Right renal cortex interstitium (tissue), 3 donors: ENCODE measurements at places on chromosomes 6 and 20.

DNA sequence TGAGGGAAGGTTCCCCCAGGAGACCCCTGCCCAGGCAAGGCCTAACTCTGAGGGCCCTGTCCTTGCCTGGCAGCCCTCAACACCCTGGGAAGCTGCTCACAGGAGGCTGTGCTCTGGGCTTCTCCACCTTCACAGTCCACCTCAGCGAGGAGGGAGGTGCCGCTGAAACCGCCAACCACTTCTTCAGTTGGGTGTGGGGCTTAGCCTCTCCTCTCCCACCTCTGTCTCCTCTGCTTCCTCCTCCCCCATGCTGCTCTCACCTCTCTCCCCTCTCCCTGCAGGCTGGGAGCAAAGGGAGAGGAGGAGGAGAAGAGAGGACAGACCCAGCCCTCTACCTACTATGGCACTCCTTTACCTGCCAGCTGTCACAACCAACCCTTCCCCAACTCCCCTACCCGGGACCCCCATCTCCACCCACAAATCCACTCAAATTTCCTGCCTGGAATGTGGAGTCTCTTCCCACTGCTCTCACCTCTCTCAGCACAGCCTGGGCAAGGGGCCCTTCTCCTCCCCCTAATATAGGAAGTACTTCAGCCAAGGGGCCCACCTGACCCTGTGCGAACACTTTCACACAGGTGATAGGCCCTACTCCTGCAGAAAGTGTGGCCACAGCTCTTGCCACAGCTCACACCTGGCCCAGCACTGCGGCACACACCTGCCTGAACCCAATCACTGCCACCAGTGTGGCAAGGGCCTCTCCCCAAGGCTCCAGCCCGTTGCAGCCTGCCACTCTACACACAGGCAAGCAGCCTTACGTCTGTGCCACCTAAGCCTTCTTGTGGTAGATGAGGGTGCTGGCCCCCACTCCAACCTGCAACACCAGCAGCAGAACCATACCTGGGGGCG is 7.2 kb downstream of the RING1 start:
- no peak for DNase-seq

DNA sequence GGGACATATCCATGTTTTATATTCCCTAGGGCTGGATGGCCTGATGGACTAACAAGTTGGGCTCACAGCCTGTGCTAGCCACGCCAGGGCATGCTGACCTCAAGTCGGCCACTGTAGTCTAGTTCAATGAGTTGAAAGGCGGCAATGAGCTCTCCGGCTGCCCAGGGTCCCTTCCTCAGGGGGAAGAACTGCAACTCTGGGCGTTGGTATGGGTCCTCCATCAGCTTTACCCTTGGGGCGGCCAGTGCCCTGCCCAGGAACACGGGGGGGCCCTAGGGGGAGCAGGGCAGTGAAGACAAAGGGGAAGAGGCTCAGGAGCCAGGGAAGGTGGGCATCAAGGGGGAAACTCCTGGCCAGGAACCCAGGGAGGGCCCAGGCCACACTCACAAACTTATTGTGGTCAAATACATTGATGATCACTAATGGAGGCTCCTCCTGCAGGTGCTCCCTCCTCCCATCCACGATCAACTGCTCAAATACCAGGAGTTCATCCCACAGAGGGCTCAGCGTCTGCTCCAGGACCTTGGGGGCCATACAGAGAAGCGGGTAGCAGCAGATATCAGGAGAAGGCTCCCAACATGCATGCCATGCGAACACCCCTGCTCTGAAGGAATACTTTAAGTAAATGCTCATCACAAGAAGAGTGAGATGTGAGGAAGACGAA is 32.8 kb upstream of the SPAG4 start:
- DNase-seq = no peak

DNA sequence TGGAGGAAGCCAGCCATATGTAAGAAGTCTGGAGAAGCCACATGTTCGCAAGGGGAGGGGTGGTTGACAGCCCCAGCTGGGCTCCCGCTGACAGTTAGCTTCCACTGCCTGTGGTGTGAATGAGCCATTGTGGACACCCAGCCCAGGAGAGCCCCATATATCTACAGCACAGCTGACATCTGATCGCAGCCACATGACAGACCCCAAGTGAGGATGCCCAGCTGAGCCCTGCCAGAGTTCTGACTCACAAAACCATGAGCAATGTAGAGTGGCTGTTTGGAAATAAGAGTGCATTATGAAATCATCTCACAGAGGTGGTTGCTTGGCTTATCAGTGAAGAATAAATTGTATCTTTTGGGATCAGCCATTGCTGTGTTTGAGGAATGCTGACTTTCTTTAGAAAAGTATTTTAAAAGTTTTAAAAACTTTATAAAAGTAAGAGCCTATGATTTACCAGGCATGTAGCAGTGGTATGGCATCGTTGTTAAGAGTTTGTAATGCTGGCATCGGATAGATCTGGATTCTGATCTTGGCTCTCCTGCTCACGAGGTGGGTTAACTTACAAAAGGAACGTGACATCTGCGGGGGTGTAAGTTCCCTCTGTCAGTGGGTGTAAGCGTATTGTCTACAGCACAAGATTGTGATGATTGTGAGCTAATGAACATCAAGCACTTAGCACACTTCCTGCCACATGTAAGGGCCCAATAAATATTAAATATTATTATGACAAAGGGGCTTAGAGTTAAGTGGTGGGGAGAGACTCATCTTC is 24.1 kb downstream of the CFAP61 start:
- DNase-seq = no peak

DNA sequence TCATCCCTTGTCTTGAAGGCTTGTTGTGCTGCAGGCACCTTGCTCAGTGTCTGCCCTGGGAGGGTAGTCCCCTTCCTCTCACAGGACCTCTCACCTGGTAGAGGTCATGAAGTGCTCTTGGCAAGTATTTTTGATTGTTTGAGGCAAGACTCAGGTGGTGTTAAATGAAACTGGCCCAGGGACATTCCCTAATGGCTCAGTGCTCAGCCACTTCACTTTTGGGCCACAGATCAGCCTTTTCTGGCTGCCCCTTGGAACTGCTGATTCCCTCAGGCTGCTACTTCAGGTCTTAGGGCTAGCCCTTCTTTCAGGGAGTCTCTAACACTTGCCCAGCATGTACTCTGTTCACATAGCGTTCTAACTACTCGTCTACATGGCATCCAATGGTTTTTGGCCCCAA is 111.3 kb downstream of the RNF144B start:
- no peak for DNase-seq

- no peak for DNase-seq
Measured at GRCh38 chr6:89222712-89223039, 5.5 kb upstream of the GABRR1 start.

DNA sequence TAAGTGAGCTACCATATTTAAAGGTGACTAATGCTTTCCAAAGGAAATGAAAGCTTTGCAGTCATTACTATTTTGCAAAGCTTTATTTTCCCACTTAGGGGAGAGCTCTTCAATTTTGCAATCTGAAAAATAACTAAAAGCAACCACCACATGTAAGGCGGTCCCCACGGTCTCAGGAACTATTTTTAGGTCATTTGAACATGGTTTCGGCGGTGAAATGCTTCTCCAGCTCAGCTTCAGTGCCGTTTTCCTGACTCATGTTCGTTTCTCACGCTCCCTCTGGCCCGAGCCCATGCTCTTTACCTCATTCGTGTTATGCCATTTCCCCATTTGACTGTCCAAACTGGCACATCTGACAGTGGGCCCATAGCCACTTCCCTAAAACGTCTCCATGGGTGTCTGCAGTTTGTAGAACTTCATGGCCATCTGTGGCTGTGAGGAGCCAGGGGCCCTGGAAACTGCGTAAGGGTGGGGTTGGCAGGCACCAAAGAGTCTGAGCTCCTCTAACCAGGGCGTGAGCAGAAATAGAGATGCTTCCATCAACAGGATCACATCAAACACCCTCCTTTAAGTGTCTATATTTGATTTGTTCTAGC is 46.5 kb downstream of the ADTRP start:
- no peak for DNase-seq

DNA sequence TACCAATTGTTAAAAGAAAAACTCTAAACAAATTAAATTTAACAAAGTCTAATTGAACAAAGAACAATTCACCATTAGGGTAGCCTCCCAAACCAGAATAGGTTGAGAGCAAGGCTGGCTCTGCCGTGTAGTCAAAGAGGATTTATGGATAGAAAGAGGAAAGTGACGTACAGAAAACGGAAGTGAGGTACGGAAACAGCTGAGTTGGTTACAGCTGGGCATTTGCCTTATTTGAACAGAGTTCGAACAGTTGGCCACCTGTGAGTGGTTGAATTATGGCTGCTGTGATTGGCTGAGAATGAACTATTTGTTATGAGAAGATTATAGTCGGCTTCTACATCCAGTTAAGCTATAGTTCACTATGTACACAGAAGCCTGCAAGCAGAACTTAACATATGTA is 18.5 kb upstream of the ISM1 start:
- DNase-seq = no peak

DNA sequence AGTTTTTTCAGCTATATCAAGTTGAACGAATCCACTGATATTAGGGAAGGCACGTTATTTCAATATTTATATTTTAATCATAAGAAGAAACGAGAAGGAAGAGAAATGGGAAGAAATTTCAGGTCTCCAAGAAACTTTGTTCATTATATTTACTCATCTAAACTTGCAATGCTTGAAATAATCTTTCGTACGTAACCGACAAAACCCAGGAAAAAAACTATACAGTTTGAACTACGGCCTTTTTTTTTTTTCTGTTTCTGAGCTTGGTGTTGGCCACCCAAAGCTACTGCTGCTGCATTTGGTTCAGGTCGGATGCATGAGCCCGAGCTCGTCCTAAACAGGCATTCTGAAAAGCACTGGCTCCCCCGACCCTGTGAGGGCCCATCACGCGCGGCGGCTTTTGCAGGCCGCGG is 548 bp downstream of the PERP start:
- no peak for DNase-seq

GRCh38 chr6:166757232-166758135 is 130.4 kb upstream of the RPS6KA2 start:
- DNase-seq = no peak

GRCh38 chr20:48682529-48683363 is 145.1 kb downstream of the PREX1 start:
- DNase-seq = peak; percentile 74

DNA sequence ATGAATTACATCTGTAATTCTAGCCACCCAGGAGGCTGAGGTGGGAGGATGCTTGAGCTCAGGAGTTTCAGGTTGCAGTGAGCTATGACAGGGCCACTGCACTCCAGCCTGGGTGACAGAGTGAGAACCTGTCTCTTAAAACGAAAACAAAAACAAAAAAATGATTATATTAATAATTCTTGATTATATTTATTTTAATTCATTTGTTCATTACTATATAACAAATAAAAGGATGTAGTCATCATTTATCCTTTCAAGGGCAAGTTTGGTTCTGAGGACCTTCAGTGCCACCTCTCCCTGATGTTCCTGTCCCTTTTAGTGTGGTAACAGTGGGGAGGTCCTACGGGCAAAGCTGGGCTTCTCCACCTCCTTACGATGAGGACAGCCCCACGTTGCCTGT is 167.1 kb upstream of the SCGN start:
- DNase-seq = no peak

- no peak for DNase-seq
Measured at GRCh38 chr20:47160240-47160639, 196.3 kb downstream of the ZMYND8 start.

GRCh38 chr6:20575704-20576451 is 41.6 kb downstream of the CDKAL1 start:
- no peak for DNase-seq

- no peak for DNase-seq
Measured at GRCh38 chr6:157710604-157711003, 112.4 kb upstream of the SNX9 start.

- no peak for DNase-seq
Measured at GRCh38 chr20:1364106-1364505, 28.7 kb downstream of the FKBP1A start.

DNA sequence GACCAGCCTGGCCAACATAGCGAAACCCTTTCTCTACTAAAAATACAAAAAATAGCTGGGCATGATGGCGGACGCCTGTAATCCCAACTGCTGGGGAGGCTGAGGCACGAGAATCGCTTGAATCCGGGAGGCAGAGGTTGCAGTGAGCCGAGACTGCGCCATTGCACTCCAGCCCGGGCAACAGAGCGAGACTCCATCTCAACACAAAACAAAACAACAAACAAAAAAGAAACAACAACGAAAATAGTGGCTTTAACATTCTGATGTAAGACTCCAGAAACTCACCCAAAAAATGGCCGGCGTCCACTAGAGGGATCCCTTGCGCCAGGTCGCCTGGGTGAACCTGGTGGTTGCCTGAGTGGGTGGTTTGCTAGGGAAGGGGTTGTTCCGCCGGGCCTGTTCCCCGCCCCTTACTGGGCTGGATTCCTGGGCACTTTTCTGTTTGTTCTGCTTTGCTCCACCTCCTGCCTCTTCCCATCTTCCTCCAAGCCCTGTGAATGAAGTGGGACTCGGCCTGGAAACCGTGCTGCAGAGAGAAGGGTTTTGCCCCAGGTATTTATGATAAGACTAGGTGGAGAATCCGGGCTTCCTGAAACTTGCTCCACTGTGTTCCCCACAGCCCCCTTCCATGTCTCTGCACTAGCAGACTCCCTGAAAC is 1.5 kb downstream of the PABPC1L start:
- DNase-seq = no peak

DNA sequence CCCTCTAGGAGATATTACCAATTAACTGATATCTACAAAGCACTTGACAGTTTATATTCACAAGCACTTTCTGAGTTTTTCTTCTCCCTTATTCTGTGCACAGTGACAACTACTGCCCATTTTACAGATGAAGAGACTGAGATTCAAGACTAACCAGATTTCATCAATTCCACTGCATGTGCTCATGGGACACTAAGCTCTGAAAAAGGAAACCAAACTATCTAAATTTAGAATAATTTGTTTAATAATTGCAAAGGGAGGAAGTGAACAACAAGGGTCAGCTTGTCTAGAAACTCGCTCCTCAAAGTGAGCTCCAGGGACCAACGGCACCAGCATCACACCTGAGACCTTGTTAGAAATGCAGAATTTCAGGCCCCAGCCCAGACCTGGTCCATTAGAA is 50.8 kb upstream of the MYLIP start:
- no peak for DNase-seq

- no peak for DNase-seq
Measured at GRCh38 chr6:87687296-87687695, 14.7 kb downstream of the AKIRIN2 start.

DNA sequence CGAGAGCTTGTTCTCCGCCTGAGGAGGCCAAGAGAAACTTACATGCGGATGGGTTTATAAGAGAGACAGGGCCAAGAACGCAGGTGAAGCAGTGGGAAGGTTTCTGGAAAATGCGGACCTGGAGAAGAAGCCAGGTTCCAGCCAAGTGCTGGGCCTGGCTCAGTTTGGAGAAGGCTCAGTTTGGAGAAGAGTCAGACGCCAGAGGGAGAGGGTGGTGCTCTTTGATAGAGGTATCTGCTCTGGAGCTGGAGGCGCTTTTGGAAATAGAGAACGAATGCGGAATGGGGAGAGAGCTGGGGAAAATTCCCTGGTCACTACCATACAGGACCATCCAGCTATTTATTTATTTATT is 753 bp downstream of the RSPH9 start:
- DNase-seq = no peak

GRCh38 chr20:34171640-34172039 is 59.6 kb upstream of the EIF2S2 start:
- DNase-seq = no peak

DNA sequence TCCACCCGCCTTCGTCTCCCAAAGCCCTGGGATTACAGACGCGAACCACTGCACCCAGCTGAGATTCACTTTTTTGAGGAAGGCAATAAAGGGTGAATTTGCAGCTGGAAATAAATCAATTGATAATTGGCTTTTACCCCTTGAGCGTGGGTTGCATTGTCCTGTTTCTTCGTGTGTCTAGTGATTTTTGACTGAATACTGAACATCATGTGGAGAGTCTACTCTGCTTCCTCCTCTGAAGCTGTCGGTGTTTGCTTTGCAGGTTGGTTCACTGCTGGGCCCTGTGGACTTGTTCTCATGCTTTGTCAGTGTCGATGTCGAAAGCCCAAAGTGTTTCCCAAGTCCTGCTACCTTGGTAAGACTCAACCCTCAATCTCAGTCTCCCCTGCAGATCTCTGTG is 5.8 kb upstream of the EEF1A2 start:
- DNase-seq = no peak
